CD8-positive, alpha-beta memory T cell (primary cell): ENCODE measurements at places on chromosomes 11 and 22.

DNA sequence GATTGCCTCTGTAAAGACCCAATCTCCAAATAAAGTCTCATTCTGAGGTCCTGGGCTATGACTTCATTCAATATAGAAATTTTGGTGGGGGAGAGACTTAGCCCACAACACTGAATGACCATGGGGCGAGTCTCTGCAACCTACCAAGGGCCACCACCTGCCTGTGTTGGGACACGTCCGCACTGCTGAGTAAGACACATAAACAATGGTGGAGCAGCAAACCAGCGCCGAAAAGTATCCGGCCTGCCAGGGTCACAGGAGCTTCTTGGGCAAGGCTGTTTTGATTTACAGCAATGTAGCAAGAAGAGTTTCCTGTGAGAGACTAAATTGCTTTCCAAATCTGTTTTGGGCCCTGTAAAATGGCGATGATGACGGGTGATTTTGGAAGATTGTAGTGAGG is 122.3 kb downstream of the SHANK2 start:
- no peak for DNase-seq

GRCh38 chr11:10604798-10605197 is 36.3 kb upstream of the LYVE1 start:
- DNase-seq = no peak

- DNase-seq = no peak
Measured at GRCh38 chr11:72716290-72716689, 35.9 kb downstream of the ARAP1 start.

DNA sequence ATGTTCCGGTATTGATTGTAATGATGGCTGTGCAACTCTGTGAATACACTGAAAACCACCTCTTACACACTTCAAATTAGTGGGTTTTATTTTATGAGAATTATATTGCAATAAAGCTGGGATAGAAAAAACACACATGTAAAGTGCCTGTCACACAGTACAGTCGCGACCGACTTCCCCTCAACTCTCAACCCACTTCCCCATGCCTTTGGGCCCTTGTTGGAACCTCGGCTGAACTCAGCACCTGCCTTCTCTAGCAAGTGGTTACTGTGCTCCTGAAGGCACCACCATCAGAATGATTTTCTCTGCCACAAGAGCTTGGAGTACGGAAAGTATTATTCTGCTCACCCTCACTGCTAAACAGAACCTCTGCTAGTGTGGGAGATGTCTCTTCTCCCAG is 13.5 kb downstream of the KCNJ1 start:
- DNase-seq = no peak

GRCh38 chr11:96906476-96906875 is 516.7 kb downstream of the JRKL start:
- DNase-seq = no peak

- DNase-seq = no peak
Measured at GRCh38 chr11:109521571-109522086, 99.6 kb downstream of the C11orf87 start.

DNA sequence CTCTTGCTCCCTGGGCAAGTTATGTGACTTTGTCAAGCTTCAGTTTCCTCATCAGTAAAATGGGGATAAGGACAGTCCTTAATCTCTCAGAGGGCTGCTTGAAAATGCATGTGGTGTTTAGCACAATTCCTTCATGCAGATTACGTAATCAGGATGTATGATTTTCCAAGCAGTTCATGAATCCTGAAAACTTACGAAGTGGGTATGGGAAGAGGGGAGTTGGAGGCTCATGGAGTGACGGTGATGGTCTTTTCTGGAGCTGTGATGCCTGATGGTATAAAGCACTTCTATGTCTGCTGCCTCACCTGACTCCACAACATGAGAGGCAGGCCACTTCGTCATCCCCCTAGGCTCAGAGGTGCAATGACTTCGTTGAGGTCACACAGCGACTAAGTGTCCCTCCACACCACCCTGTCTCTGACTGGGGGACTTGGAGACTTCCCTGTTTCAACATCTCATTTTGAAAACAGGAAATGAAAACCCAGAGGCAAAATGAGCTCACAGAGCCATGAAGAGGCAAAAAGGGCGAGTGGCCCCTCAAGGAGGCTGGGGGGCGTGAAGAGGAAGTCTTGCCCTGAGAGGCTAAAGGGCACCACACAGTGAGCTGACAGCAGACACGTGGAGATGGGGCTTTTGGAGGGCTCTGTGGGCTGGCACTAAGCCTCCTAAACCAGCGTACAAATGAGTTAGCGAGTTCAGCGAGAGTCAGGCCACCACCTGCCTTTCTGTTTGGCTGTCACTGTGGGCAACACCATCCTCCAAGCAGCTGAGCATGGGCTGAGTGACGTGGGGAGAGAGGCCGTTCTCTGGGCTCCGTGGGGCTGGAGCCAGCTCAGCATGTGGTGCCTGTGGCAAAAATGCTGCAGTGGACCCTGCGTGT is 10.1 kb downstream of the MCM5 start:
- DNase-seq = no peak
